Activated CD8-positive, alpha-beta T cell treated with anti-CD3 and anti-CD28 coated beads for 36 hours (primary cell): ENCODE measurements at places on chromosomes 2 and 18. TPM values are rescaled to one million over a fixed set of nuclear protein-coding genes. Genes with fewer than 3 reads are reported as not detected.

Gene SYT4
- total RNA-seq, result not detected

Gene AMER3
- total RNA-seq, result not detected

Gene ASPRV1
- total RNA-seq, result 0.65 TPM

Gene TMEM37
- total RNA-seq, result not detected

Gene PROKR1
- not detected for total RNA-seq

Gene GKN1
- not detected for total RNA-seq

Gene CFC1B
- total RNA-seq, result not detected

Gene CPLX4
- total RNA-seq, result not detected

- H3K36me3 ChIP-seq, result no peaks in the 10 kb centered on the region
- H3K4me1 ChIP-seq, result no peaks in the 10 kb centered on the region
- no peak for DNase-seq
These were observed 14.8 kb upstream of the SLC66A3 start for GRCh38 chr2:11140492-11140891.

GRCh38 chr2:72815655-72816278, 10.1 kb downstream of the EXOC6B start:
- peaks cover 13% of the 10 kb centered on the region for H3K4me1 ChIP-seq
- no peak overlapping the region for H3K27ac ChIP-seq
- no peak overlapping the region for H3K4me3 ChIP-seq
- no peaks in the 10 kb centered on the region for H3K36me3 ChIP-seq

DNA sequence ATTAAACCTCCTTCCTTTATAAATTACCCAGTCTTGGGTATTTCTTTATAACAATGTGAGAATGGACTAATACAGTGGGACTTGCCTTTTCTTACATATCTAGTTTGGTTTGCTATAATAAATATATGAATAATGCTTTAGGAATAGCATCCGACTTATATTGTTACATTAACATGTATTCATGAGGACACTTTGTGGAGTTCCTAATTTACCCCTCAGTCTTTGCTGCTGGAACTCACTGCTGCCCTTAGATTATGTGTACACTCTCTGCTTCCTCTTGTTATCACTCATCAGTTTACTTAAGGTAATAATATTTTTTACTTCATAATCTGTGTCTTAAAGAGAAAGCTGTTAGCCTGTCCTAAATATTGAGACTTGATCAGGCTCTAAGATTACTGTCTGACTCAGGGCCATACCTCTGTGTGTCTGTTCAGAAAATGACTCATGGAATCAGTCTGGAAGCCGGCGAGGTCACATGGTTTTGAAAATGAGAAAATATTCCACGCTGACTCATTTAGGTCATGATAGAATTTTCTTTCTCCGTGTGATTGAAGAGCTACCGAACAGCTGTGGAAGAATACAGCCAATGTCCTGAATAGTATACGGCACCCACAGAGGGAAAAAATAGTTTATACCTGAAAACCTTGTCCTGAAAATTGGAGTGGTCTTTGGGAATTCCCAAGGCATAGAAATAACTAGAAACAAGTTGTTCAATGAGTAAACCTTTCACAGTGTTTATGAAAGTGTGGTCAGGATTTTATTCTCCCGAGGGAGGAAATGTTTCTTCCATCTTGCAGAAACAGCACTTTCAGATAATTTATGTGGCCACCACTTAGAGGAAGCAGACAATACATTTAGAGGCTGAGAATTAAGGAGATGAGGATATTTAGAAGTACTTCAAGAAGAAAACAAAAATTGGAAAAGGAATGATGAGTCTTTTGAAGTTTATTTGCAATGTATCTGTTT, 156.4 kb downstream of the DSEL start:
- H3K4me1 ChIP-seq, result peaks cover 14% of the 10 kb centered on the region
- H3K36me3 ChIP-seq, result no peaks in the 10 kb centered on the region
- H3K4me3 ChIP-seq, result no peak overlapping the region
- no peak overlapping the region for H3K27ac ChIP-seq
- DNase-seq, result peak; percentile 58
- peaks cover 2% of the 10 kb centered on the region for H3K27me3 ChIP-seq

DNA sequence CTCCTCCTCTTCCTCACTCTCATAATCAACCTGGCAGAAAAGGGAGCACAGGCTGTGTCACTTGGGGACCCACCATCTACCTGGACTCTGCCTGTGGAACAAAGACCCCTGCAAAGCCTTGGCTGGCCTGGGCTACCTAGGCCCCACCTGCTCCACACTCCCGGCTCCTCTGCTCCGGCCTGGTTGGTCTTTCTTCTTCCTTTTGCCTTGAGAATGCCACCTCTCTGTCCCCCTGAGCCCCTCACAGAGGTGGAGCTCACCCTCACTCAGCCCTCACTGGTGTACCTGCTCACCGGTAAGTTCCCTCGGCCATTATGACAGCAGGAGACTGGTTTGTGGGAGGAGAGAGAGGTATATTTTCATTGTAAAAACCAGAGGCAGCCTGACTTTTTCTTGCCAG, 74.1 kb downstream of the POLR1A start:
- no peak overlapping the region for H3K27ac ChIP-seq
- DNase-seq, result no peak
- peaks cover 31% of the 10 kb centered on the region for H3K4me1 ChIP-seq
- H3K4me3 ChIP-seq, result no peak overlapping the region
- H3K36me3 ChIP-seq, result peaks cover 77% of the 10 kb centered on the region

- H3K4me1 ChIP-seq, result no peaks in the 10 kb centered on the region
- no peaks in the 10 kb centered on the region for H3K36me3 ChIP-seq
- H3K27me3 ChIP-seq, result peaks cover 6% of the 10 kb centered on the region
These were observed 16.9 kb downstream of the MYO7B start for GRCh38 chr2:127552336-127552735.

GRCh38 chr2:68715353-68716041, 19.1 kb upstream of the ARHGAP25 start:
- peaks cover 2% of the 10 kb centered on the region for H3K27me3 ChIP-seq
- peak overlapping the region; percentile 76 for H3K27ac ChIP-seq
- H3K4me3 ChIP-seq, result no peak overlapping the region
- no peaks in the 10 kb centered on the region for H3K36me3 ChIP-seq
- peak; percentile 66 for DNase-seq
- peaks cover 69% of the 10 kb centered on the region for H3K4me1 ChIP-seq

GRCh38 chr2:106293271-106293783, 99.2 kb upstream of the UXS1 start:
- no peaks in the 10 kb centered on the region for H3K36me3 ChIP-seq
- no peaks in the 10 kb centered on the region for H3K4me1 ChIP-seq
- DNase-seq, result no peak
- no peak overlapping the region for H3K4me3 ChIP-seq

DNA sequence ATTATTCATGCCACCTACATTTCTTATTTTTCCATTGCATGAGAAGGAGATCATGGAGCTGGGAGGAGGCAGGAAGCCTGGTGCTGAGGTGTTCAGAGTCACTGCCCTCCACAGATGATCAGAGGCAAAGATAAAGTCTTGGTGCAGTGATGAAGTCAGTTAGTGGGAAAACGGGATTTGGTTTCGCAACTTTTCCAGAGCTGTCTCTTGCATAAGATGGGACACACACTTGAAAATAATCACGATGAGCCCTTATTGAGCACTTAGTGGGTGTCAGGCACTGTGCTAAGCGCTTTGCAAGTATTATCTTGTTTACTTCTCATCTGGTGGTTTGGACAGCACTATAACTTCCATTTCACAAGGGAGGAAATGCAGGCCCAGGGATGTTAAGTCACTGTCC, 222.1 kb upstream of the SMAD2 start:
- H3K27ac ChIP-seq, result no peak overlapping the region
- H3K36me3 ChIP-seq, result no peaks in the 10 kb centered on the region
- no peaks in the 10 kb centered on the region for H3K4me1 ChIP-seq

- H3K27me3 ChIP-seq, result no peaks in the 10 kb centered on the region
- H3K4me3 ChIP-seq, result no peak overlapping the region
- no peak overlapping the region for H3K27ac ChIP-seq
These were observed 56.9 kb downstream of the RRM2 start for GRCh38 chr2:10179422-10179821.

- H3K4me3 ChIP-seq, result peak overlapping the region; percentile 66
- DNase-seq, result peak; percentile 40
- H3K4me1 ChIP-seq, result peaks cover 22% of the 10 kb centered on the region
These were observed 228.7 kb downstream of the HAUS1 start for GRCh38 chr18:46332921-46333341.
